Fibroblast of lung (primary cell): ENCODE measurements at places on chromosomes 5 and 9. TPM values are rescaled to one million over a fixed set of nuclear protein-coding genes. Genes with fewer than 3 reads are reported as not detected.

- no peak for DNase-seq
Measured at GRCh38 chr9:21634951-21635350, 152.8 kb upstream of the IFNE start.

- DNase-seq = no peak
Measured at GRCh38 chr5:113437111-113437510, 2.3 kb upstream of the TSSK1B start.

Gene EQTN
- not detected in 2 replicates for total RNA-seq

DNA sequence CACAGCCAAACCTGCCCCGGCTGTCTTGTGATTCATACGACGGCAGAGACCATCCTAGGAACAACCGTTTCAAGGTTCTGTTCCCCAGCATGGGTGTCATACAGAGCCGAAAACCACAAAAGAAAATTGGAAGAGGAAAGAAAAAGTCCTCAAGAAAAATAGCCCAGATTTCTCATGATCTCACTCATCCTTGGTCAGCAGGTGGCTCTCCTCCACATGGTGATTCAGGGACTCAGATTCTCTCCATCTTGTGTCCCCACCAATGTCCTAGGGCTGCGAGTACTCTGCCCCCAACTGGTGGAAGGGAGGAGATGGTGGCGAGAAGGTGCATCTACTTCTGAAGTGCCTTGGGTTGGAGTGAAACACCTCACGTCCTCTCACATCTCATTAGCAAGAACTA, 25.6 kb downstream of the PDZD2 start:
- no peak for DNase-seq

GRCh38 chr5:18507114-18507513, 872.9 kb downstream of the TAF11L14 start:
- no peak for DNase-seq

DNA sequence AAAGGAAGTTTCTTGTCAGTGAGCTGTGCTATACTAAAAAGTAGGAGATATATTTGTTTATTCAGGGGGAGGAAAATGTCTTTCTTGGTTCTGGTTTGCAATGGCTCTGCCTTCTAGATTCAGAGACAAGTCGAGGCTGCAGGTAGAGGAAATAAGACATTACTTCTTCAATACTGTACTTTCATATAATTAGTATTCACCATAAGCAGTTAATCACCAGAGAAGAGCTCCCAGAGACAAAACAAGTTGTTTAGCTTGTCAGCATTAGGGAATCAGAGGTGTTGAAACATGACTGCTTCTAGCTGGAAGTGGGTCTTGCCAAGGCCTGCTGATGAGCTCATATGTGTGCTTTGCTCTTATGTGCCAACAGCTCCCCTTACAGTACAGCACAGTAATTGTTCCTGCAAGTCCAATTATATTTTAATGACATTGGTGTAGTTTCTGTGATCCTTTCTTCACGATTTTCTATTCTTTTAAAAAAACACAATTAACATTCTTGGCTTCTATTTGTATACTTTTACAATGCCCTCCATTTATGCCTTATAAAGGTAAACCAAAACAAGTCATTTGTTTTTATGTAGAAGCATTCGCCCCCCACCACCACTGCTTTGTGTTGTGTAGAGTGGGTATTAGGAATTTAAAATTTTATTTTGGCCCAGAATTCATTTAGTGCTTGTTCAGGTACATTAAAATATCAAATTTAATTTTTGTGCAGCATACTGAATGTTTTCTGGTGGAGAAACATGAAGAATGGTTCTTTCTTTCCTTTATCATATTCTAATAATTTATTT, 112.2 kb downstream of the RPS23 start:
- DNase-seq = peak; percentile 95

GRCh38 chr5:151034422-151035379, 14.3 kb downstream of the GPX3 start:
- DNase-seq = no peak

GRCh38 chr5:40666657-40667056, 13.1 kb upstream of the PTGER4 start:
- no peak for DNase-seq

Gene CDKN2A
- 10.8 and 19.2 TPM in 2 replicates for total RNA-seq

DNA sequence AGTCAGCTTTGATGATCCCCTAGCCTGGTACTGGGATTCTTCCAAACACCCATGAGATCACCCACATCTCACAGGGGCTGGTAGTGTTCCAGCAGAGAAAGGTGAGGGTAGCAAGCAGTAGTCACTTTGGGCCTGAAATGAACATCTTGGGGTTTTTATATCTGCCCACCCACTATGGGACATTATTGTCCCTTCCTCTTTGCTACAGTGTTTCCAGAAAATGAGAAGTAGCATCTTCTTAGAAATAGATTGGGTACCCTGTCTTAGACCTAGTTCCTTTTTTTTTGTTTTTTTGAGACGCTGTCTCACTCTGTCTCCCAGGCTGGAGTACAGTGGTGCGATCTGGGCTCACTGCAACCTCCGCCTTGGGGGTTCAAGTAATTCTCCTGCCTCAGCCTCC, 249.2 kb upstream of the ANKRD55 start:
- no peak for DNase-seq

DNA sequence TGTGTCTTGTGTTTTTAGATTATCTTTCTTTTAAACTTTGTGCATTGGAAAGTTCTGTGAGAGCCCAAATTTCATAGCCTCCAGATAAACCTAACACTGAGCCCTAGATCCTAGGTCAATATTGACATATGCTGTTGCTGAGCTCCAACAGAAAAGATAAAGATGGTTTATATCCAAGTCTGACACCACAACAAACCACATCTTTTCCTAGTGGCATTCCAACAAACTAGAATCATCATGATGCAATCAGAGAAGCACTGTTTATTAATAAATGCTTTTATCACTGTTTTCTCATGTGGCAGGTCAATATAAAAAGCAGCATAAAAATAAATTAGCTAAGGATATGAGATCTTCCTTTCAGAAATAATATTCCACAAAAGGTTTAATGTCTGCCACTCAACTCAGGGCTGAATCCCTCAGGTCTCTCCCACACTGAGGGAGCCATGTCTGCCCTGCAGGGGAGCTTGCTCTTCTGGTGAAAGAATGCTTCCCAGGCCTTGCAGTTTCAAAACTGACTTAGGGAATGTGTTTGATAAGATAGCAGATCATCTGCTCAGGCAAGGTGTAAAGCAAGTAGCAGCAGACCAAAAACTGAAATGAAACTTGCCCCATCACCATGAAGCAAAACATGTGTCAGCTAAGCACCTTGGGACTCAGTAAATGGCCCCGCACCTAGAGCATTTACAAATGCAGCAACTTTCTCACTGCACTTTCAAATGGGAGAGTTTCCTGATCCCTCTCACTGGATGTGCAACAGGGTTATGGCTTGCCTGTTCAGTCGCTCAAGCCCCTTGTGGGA, 493.0 kb downstream of the AGTPBP1 start:
- DNase-seq = peak; percentile 81

DNA sequence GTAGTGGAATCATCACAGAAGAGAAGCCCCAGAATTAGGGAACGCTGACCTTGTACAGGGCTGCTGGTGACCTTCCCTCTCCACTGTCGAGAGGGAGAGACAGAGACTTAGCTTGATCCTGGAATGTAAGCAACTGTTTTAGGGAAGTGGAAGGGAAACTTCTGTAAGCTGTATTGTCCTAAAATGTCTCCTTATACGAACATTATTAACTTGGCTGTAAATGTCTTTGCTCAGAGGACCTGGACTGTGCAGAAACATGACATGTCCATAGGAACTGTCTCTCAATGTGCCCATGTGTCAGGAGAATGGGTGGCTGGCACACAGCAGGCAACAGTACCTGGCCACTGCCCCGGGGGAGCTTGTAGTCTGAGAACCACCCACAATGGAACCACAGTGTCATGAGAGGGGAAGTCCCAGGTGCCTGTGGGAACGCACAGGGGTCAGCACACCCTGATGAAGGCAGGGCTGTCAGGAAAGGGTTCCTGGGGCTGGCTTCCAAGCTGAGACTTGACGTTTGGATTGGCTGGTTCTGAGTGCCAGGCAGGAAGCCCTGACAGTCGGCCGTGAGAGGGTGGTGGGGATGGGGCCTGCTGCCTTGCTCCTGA, 34.0 kb downstream of the DAP start:
- DNase-seq = no peak

Gene CBY3
- not detected in 2 replicates for total RNA-seq

DNA sequence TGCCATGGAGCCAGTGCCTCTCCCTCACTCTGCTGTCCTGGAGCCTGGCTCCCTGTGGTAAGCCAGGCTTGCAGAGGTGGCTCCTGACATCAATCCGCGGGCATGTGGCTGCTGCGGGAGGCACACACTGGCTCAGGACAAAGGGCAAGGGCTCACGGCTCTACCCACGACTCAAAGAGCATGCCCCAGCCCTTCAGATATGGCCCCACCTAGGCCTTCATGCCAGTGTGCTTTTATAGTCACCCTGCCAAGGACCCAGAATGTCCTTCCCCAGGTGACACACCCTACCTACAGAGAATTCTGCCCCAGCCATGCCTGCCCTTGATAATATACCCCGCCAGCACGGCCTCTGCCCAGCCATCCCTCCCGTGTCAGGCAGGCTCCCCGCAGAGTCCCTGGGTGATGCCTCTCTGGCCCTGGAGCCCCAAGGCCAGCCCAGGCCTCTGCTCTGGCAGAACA, 1.6 kb downstream of the MGAT4B start:
- DNase-seq = no peak

Gene GABRA1
- total RNA-seq = not detected in 2 replicates

DNA sequence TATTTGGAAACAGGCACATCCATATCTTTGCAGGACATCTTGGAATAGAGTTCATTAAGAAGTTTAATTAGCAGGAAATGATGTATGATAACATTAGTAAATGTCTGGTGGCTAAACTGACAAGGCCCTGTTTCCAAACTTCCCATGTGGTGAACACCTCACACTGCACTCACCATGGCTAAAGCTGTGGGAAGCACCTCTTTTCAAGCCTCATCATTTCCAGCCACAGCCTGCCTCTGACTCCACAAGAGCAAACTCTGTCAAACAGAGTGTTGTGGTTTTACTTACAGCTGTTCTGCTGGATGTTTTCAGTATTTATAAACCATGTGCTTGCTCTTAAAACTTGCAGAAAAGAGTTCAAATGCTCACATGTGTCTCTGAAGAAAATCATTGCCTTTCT, 14.9 kb upstream of the NDUFB6 start:
- no peak for DNase-seq

Gene ZFP37
- total RNA-seq = 2.8 and 5.1 TPM in 2 replicates

DNA sequence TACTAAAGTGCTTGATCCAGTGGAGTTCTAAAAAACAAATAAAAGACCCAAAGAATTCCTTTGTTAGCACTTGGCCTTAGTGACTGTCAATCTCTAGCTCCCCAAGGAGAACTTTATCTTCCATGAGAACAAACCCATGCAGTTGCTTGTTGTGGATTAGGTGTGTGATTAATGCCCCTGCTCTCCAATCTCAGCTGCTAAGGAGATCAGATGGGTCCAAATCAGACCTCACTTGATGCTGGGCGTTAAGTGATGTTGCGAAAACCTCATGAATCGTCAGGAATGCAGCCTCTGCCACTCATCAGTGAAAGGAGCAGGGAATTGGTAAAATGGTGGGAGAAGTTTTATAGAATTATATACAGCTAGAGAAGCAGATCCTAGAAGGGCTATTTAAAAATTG, 133.7 kb downstream of the DMAC1 start:
- DNase-seq = no peak

Gene CCNO
- not detected in 2 replicates for total RNA-seq

- DNase-seq = no peak
Measured at GRCh38 chr9:90848866-90849265, 47.2 kb downstream of the SYK start.

Gene CD180
- total RNA-seq = not detected in 2 replicates

DNA sequence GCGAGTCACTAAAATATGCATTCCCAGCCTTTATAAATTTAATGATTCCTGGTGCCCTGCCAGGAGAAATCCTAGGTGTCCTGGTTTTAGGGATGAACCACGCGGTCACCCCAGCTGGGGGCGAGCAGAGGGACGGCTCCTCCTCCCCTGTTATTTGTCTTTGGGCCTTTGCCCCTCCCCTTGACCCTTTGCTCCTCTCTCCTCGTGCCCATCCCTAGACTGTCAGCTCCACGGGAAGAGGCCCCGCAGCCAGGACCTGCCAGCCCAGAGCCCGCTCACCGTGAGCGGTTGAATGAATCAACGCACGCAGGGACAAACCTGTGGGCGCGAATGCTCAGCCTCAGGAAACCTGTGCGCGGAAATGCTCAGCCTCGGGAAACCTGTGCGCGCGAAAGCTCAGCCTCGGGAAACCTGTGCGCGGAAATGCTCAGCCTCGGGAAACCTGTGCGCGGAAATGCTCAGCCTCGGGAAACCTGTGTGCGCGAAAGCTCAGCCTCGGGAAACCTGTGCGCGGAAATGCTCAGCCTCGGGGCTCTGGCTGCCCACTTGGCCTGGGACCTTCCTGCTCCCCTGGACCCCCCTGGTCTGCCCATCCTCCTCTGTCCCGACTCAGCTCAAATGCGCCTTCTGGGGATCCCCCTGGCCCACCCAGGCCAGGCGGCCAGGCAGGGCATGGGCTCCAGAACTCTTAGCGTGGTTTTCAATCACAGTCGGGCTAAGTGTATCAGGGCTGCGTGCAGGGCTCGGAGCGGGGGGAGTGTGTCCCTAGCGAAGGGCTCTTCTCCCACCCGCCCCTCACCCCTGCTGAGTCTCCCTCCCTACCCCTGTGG, 140.5 kb upstream of the COL5A1 start:
- DNase-seq = peak; percentile 14

DNA sequence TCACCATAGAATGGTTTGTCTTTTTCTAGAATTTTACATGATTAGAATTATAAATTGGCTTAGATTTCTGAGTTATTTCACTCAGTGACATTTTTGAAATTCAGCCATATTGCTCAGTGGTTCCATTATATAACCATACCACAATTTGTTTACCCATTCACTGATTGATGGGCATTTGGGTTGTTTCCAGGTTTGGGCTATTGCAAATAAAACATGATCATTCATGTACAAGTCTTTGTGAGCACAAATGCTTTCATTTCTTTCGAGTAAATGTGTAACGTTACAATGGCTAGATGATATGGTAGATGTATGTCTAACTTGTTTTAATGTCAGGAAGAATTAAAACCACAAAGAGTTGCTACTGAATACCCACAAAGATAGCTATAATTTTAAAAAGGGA, 279.9 kb upstream of the TARS1 start:
- DNase-seq = no peak

- peak; percentile 65 for DNase-seq
Measured at GRCh38 chr9:96655198-96655851, at the start of gene PRXL2C. Gene PRXL2C, minus strand, starts transcription at chr9:96655317. Its CDS starts 36 bp downstream, at chr9:96655281.

- no peak for DNase-seq
Measured at GRCh38 chr5:164980480-164980879, 1475.1 kb downstream of the MAT2B start.

DNA sequence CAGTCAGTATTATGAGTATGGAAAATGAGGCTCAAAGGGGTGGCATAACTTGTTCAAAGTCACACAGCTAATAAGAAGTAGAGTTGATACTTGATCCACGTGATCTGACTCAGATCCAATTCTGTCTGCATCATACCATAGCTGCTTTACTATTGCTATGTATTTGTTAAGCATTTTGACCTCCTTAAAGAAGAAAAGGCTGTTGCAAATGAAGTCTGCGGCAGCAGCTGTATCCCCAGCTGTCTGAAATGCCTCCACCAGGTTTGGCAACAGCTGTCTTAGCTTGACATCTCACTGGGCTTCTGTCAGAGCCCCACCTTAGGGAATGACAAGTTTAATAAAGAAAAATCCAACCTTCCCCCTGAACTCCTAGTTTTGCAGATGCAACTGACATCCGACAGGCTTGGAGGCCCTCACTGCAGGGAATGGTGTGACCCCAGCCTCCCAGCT, 75.6 kb upstream of the SLC44A1 start:
- DNase-seq = peak; percentile 20
